ENCODE measurements at places on chromosomes 13 and 19.

DNA sequence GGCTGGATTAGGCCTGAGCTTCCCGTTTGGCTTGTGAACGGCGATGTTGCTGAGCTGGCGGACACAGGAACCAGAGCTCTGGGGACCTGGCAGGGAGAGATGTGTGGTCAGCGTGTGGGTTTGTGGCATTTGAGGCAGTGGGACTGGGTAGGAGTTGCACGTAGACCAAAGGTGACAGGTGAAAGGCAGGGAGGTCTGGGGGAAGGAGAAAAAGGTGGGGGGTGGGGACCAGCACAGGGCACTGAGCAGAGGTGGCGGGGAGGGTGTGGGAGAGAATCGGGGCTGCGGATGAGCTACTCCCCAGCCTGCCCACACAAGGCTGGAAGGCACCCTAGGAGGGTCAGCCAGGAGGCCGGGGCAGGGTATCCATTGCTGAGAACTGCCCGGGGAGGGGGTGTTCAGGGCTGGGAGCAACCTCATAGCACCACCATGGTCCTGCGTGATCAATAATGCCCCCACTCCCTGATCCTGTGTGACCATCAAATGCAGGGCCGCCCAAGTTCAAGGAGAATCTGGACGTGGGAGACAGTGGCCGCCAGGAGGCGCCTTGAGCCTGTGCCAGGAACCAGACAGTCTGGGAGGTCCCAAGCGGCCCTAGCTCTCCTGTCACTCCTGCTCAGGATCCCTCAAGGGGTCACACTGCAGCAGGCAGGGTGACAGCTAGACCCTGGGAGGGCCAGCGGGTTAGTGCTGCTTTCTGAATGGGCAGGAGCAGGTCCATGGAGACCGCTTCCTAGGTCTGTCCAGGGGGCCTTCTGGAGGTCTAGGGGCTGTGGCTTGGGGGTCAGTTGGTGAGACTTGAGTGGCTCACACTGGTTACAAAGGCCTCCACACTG is 12.8 kb upstream of the SELENOW start:
- DNase-seq: peak; percentile 63

GRCh38 chr13:92843549-92843948 is 383.1 kb upstream of the GPC6 start:
- DNase-seq: no peak

GRCh38 chr13:44401577-44401976 is 28.0 kb downstream of the SERP2 start:
- DNase-seq: no peak

DNA sequence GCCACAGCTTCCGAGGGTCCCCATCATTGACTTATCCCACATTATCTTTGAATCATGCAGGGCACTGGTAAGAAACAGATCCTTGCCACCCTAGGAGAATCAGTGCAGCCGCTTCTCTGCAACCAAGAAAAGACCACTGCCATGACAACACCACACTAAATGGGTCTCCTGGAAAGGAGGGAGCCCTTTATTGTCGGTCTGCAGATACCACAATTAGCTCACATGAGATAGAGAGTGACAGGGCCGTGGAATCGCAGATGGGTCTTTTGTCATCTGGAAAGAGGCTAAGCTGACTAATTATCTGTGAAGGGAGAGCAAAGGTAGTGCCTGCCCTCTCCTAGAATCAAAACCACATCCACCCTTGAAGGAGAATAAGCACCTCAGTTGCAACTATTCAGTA is 178.3 kb upstream of the MYO16 start:
- no peak for DNase-seq

DNA sequence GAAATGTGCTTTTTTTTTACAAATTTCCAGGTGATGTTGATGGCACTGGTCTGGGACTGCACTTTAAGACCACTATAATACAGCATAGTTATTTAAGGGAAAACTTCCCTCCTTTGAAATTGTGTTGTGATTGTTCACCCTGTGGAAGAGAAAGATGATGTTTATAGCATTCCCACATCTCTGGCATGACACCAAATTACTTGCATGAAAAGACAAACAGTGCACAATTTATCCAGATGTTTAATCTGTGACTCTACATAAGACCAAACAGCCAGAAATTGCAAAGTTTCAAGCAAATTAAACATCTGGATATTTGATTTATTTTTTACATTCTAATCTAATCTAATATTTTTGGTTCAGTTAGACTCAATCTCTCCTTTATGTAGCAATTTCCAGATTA is 51.6 kb downstream of the UFM1 start:
- DNase-seq: no peak

- DNase-seq: peak; percentile 19
Measured at GRCh38 chr13:40438999-40439797, 227.2 kb downstream of the FOXO1 start.

GRCh38 chr13:87925006-87925405 is 253.8 kb downstream of the SLITRK5 start:
- DNase-seq: no peak

GRCh38 chr13:48317511-48318376 is 14.2 kb downstream of the RB1 start:
- no peak for DNase-seq

DNA sequence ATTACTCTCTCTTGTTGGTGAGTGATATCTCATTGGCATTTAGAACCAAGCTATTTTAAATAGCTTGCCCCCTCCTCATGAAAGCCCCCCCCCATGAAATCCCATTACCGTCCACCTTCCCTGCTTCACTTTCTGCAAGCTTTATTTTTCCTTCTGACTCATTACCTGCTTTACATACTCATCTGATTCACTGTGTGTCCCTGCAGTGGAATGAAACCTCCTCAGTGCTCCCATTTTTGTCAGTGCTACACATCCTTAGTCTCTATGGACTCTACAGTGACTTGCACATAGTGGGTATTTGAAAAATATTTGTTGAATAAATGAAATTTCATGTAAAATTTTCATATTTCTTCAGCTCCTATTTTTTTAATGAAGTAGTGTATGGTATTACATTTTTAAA is 62.3 kb downstream of the DOCK9 start:
- DNase-seq: no peak

DNA sequence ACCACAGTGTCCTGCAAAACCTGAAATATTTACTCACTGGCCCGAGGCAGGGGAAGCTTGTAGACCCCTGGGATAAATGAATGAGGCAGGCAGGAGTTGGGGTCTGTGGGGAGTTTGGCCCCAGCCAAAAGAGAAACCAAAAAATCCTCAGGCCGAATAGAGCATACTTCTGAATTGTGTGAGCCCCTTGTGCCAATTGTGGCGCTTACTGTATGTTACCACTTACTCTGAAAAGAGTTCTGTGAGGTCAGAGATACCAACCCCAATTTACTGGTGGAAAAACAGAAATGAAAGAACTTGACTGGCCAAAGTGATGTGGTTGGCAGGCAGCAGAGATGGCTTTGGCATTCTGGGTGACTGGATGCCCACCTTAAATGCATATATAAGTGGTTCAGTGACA is 6.9 kb downstream of the CARM1 start:
- no peak for DNase-seq

DNA sequence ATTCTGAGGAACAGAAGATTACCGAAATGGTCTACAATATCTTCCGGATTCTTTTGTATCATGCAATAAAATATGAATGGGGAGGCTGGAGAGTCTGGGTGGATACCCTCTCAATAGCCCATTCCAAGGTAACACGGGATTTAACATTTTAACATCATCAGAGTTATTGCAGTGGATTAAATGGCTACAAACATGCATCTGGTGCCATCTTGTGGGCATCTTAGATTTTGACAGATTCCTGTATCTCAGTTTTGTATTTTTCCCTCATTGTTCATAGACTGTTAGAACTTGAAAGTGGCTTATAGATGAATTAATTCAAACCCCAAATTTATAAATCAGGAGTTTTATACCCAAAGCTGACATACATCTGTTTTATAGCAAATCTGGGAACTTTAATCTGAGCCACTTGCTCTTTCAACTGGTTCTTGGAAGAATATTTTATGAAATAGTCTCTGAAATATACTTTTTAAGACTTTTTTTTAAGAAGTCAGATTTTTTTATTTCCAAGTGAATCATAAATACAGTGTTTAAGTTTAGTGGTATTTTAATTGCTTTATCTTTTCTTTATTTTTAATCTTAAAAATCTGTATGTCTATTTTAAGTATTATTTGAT is 215.2 kb downstream of the NBEA start:
- peak; percentile 59 for DNase-seq

DNA sequence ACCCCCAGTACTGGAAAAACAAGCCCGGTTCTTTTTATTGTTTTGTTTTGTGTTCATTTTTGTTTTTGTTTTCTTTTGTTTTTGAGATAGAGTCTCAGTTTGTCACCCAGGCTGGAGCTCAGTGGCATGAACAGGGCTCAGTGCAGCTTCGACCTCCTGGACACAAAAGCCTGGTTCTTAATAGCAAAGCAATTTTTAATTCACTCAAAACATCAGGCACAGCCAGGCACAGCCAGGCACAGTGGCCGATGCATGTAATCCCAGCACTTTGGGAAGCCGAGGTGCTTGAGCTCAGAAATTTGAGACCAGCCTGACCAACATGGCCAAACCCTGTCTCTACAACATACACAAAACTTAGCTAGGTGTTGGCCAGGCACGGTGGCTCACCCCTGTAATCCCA is 30.7 kb downstream of the INSR start:
- DNase-seq: peak; percentile 8

- no peak for DNase-seq
Measured at GRCh38 chr13:34672631-34673030, 269.4 kb upstream of the NBEA start.

- DNase-seq: no peak
Measured at GRCh38 chr19:35780717-35781116, 5.4 kb downstream of the ARHGAP33 start.

GRCh38 chr13:47036294-47037008 is 139.6 kb upstream of the HTR2A start:
- no peak for DNase-seq

DNA sequence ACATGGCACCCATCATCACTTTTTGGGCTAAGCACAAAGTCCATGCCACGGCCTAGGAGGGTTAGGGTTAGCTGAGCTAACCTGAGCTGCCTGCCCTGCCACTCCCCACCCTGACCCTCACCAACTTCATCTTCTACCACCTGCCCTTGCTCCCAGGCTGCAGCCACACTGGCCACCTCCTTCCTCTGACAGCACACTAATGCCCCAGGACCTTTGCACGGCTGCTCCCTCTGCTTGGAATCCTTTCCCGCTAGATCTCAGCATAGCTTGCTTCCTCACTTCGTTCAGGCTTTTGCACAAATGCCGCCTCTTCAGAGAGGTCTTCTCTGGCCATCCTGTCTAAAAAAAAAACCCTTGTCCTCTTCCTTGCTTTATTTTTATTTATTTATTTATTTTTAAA is 13.2 kb downstream of the SHANK1 start:
- DNase-seq: no peak

DNA sequence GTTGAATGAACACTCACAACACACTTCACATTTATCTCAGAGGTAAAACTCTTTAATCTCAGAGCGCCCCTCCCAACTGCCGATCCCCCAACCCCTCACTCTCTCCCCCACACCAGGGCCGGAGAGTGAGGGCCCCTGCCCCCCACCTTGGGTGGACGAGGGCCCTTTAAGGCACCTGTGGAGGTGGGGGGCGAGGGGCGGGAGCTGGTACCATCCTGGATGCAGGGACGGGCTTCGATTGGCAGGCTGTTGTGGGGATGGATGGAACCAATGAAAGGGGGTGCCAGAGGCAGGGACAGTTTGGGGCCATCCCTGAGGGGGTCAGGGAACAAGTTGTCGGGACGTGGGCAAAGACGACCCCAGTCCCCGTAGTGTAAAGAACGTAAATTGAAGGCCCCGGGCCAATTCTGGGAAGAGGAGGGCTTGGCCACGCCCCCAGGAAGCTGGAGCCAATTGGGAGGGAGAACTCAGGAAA is 1.7 kb upstream of the PNKP start:
- no peak for DNase-seq

- no peak for DNase-seq
Measured at GRCh38 chr13:113855012-113855921, 8.6 kb downstream of the GAS6 start.

- DNase-seq: no peak
Measured at GRCh38 chr19:54707962-54708361, 16.3 kb upstream of the KIR3DL3 start.

- no peak for DNase-seq
Measured at GRCh38 chr13:112637017-112637801, 49.3 kb upstream of the TUBGCP3 start.

DNA sequence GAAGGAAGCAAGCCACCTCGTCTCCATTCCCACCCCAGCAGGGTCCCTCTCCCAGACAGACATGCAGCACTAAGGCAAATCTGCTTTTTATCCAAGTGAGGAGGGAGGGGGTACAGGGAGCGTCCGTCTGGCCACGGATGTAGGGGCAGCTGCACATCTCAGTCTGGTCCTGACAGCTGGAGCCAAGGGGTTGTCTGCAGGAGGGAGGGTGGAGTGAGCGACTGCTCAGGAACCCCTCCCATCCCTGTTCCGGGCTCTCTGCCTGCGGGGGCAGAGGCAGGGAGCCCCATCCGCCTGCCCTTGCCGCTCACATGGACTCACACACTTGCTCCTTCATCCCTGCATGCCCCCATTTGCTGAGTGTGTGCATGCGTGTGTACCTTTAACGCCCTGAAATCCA is 2.5 kb downstream of the TMEM190 start:
- DNase-seq: no peak

DNA sequence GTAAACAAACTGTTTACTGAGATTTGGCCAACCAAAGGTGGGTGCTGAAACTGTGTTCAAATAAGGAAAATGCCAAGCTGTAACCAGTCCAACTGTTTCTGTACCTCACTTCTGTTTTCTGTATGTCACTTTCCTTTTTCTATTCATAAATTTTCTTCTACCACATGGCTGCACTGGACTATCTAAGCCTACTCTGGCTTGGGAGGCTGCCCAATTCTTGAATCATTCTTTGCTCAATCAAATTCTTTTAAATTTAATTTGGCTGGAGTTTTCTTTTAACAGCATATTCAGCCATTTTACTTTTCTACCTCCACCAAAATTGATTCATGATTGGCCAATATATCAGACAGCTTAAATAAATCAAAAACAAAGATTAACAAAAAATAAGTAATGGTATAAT is 1575.5 kb upstream of the SPRY2 start:
- no peak for DNase-seq

- no peak for DNase-seq
Measured at GRCh38 chr19:1747285-1748114, 5.8 kb upstream of the ONECUT3 start.

DNA sequence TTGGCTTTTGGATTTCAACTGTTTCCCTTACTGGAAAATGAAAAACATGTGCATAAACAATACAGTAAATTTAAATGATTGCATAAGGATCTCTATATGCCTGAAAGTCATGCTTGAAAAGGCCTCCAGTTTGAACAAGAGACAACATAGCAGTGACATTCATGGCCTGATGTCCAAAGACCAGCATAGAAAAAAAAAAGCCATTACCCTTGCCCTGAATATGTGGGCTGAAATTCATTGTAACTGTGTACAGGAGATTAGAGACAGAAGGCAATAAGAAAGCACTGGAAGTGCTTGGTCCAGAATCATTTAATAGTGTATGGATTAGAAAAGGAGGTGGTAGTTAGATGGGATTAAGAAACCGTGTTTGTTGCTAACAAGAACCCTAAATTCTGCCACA is 15.4 kb downstream of the MIR17HG start:
- no peak for DNase-seq

DNA sequence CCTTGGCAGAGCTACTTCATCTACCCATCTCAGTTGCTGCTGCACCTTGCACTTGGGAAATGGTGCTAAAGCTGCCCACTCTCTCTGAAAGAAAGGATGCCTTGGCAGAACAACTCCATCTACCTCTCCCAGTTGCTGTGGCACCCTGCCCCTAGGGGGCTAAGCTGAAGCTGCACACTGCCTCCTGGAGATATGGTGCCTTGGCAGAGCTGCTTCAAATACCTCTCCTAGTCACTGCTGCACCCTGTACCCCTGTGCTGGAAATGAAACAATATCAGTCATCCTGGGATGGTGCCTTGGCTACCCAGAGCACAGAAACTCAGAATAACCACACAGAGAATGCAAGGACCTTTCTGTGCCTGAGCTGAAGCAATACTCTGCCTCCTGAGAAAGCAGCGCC is 615.8 kb downstream of the DIAPH3 start:
- no peak for DNase-seq

All from midbrain (tissue), 1 donor.